HFFc6 (cell line): ENCODE measurements at places on chromosomes 2 and 18. TPM values are rescaled to one million over a fixed set of nuclear protein-coding genes. Genes with fewer than 3 reads are reported as not detected.

- DNase-seq, result no peak
These were observed 131.1 kb downstream of the HNMT start for GRCh38 chr2:138095336-138095735.

DNA sequence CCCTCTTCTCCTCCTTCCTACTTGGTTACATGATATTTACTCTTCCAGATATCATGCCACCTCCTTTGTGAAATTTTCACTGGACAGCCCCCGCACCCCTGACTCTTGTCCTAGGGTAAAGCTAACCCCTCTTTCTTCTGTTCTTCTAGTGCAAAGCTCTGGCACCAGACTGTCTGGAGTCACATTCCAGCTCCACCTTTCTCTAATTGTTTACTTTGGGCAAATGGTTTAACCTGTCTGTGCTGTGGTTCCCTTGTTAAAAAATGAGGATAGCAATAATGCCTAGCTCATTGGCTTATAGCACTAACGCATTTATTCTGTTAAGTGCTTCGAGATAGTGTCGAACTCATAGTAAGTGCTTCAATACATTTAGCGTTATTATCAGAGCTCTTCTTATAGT is 306.2 kb downstream of the ALK start:
- DNase-seq, result no peak

DNA sequence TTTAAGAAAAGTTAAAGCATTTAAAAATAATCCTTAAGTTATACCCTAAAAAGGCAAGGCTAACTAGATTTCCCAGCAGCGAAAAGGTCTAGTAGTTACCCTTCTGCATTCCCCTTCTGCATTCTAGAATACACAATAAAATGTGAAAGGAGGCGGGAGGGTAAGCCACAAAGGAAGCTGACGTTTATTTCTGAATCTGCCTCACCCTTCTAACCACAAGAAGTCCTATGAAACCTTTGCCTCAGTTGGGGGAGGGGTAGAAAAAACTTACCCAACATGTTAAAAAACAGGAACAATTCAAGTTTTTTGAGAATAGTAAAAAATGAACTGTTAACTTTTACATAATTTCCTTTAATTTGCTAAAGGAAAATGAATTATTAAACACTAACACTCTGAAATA is 11.3 kb downstream of the STK17B start:
- peak; percentile 76 for DNase-seq

GRCh38 chr18:69954719-69955480 is 7.2 kb upstream of the CD226 start:
- DNase-seq, result no peak

Gene CDC42EP3
- 213 to 264 TPM (median 254 TPM) in 3 replicates for total RNA-seq

GRCh38 chr18:44624052-44624451 is 56.6 kb upstream of the SETBP1 start:
- DNase-seq, result no peak

GRCh38 chr18:9655232-9655767 is 40.9 kb upstream of the PPP4R1 start:
- no peak for DNase-seq

GRCh38 chr2:113965644-113966043 is 75.8 kb downstream of the ACTR3 start:
- peak; percentile 47 for DNase-seq

DNA sequence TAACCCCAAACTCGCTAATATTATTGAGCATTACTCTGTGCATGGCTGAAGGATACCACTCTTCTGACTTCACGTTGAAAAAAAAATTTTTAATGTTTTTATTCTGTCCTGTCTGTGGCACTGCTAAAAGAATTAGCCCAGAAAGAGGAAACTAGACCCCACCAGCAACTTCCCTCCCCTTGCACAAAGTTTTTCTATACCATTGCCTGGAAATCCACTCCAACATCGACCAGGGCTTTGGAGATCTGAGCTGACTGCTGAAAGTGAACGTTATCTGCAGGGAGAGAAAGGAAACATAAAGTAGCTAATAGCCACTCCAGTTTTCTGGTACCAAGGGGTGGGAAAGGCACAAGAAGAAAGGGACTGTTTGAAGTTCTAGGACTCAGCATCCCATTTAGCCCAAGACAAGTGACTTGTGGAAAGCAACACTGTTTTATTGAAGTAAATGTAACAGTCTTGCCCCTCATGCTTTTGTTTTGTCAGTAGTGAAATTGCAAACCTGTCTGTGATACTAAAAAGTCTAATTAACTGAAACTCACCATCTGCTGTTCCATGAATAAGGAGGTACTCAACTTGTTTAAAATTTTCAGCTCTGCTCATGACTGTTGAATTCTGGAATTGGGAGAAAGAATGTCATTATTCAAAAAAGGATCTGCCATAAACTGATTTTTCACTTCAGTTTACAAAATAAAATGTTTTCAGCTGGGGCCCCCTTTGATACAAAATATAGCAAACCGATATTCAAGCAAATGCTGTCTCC is 79.1 kb downstream of the DPP4 start:
- DNase-seq, result no peak

Gene HOXD12
- total RNA-seq, result 0.28 TPM in 1 of 3 replicates, not detected in the others

GRCh38 chr2:55885127-55885943 is 38.2 kb downstream of the EFEMP1 start:
- DNase-seq, result peak; percentile 77

Gene CRYGD
- not detected in 3 replicates for total RNA-seq

DNA sequence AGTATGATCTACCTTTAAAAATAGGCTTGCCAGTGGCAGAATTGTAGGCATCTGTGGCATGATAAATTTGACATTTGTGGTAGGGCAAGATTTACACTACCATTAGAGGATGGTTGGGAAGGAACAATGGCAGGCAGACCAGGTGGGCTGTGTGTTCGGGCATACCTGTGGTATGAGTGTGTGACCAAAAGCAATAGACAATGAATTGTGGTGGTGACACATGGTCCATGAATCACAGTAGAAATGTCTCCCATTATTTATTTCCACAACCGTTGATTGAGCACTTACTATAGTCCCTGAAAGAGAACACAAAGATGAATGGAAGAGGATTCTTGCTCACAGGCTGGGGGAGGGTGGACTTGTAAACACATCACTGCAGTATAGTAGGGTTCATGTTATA is 29.9 kb upstream of the RUFY4 start:
- peak; percentile 22 for DNase-seq

DNA sequence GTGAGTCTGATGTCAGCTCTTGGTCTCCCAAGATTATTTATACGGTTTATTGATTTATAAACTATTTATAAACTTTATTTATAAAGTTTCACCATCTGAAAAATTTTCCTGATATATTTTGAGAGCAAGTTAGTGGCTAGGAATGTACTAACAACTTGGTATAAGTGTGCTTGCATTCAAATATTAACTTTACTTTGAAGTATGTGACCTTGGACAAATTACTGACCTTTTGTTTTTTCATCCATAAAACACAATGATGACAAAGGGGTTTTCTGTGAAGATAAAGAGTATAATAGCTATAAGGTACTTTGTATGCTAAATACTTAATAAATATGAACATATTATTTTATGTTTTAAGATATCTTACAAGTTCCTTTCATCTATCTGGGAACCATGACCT is 221.7 kb downstream of the GCA start:
- no peak for DNase-seq

- DNase-seq, result no peak
These were observed 54.3 kb downstream of the MARCHF4 start for GRCh38 chr2:216317831-216318520.

GRCh38 chr2:36807223-36807886 is 110.8 kb downstream of the VIT start:
- DNase-seq, result no peak

DNA sequence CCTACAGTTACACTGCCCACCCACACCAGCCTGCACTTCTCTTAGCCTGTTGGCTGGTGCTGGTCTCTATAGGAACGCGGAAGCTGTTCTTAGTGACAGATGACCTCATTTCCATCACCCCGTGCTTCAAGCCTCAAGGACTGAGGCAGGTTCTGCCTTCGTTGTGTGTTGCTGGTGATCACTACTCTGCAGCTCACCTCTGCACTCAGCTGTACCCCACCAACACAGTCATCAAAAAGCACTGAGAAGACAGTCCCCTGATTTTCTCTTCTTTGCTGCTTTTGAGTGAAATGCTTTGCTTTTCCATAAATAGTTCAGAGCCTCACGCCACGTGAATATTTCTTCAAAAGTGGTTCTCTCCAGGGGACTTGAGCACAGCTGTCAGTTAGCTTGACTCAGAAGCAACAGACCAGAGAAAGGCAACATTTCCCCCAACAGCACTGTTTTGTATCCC is 225.7 kb upstream of the CCDC150 start:
- DNase-seq, result no peak

- DNase-seq, result no peak
These were observed 307.3 kb upstream of the CHAC2 start for GRCh38 chr2:53460347-53460746.

DNA sequence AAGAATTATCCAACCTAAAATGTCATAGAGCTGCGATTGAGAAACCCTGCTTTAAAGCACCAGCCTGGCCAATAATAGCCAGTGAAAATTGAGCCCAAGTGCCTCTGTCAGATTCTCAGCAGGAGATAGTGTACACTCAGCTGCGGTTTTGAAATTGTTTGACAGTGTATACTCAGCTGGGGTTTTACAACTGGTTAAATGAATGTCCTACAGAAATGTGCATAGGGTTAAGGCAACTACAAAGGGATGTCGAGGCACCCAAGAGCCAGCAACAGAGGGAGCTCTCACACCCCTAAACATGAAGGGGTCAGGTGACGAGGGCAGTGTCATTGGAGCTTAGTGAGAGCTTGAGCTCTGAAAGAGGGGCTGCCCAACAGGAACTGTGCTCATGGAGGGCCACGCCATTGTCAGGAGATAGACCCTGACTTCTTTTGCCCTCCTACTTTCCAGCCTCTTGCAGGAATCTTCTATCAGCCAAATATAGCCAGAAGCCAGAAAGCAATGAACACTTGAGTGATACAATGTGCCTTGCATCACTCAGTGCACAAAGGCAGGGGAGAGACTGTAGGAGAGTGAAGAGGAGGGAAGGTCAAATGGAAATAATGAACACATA is 15.1 kb downstream of the ACTG2 start:
- DNase-seq, result no peak

DNA sequence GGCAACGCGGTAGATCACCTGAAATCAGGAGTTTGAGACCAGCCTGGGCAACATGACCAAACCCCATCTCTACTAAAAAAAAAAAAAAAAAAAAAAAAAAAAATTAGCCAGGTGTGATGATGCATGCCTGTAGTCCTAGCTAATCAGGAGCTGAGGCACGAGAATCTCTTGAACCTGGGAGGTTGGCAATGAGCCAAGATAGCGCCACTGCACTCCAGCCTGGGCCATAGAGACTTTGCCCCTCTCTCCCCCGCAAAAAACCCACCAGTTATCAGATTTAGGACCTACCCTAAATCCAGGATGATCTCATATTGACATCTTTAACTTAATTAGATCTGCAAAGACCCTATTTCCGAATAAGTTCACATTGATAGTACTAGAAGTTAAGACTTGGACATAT is 29.2 kb upstream of the LDAH start:
- no peak for DNase-seq

- DNase-seq, result no peak
These were observed 791.0 kb upstream of the RAB6C start for GRCh38 chr2:129188451-129188850.

Gene MAP2
- 1.1 and 2.0 TPM in 2 replicates for total RNA-seq

Gene NOL4
- total RNA-seq, result not detected in 2 replicates

DNA sequence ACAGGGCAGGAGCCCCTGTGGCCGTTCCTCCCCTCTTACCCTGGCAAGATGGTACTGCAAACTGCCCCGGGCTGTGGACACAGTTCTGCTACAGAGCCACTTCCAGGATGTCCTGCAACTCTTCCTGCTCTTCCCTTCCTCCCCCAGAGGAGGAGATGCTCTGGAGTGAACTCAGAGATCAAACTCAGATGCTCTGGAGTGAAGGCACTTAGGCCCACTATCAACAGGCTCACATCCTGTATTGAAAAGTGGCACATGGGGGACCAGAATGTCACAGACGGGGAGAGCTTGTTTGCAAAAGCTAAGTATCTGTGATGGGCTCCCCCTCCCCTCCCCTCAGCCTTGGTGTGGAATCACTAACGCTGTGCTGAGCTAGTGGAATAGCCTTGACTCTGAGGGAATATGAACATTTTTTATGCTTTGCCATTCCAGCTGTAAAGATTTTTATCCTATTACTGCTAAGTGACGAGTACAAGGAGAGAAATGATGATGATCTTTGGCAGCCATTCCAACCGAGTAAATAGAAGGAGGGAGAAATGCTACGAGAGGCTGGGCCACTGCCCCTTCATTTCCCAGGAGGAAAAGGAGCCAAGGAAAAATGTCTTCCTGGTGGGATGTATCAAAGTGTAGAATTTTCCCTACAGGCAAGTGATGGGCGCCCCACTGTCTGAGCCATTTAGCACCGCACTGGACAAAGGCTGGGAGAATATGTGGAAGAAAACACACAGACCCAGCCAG is 152.6 kb downstream of the GALNT14 start:
- no peak for DNase-seq

Gene CLEC4F
- total RNA-seq, result not detected in 3 replicates

Gene STK39
- 27.5 to 34.8 TPM (median 32.8 TPM) in 3 replicates for total RNA-seq

DNA sequence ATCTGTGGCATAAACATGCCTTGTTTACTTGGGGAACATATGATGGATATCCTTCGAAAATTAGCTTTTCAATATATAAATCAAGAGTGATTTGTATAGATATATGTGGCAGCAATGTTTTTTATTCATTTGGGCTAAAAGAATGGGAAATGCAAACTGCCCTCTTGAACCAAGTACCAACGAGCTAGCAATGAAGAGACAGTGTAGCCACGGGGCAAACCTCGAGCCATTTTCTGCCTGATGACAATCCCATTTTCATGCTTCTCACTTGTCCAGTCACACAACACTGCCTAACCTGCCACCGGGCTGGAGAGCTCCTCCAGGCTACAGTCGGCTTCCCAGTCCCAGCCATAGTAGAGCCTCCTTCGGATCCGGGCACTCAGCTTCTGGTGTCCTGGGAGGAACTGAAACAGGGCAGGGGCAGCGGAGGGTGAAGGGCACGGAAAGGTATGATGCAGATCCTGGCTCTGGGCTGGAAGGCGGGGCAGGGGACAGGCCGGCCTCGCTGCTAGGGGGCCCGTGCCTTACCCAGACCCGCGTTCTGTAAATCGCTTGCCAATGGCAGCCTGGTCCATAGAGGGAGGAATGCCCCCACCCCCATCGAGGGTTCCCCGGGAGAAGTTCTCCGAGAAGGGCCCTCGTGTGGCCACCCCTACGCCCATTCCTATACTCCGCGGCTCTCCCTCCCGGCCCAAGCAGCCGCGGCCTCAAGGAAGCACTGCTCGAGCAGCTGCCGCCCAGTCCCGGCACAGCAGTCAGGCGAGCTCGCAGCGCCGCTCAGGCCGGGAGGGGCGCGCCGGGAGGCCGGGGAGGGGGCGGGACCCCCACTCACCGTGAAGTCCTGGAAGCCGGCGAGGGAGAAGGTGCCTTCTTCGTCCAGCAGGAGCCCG is 552 bp downstream of the CNPPD1 start:
- DNase-seq, result peak; percentile 30

Gene OTOF
- total RNA-seq, result not detected in 3 replicates

GRCh38 chr18:11689669-11690565 is 853 bp downstream of the GNAL start:
- peak; percentile 12 for DNase-seq

GRCh38 chr18:6741232-6741663 is 11.7 kb downstream of the ARHGAP28 start:
- peak; percentile 75 for DNase-seq

GRCh38 chr18:77087393-77088141 is 45.0 kb downstream of the MBP start:
- no peak for DNase-seq
